GM04504 (cell line): ENCODE measurements at places on chromosomes 6 and 20.

GRCh38 chr6:49453221-49453620, 9.8 kb downstream of the MMUT start:
- no peak for DNase-seq

DNA sequence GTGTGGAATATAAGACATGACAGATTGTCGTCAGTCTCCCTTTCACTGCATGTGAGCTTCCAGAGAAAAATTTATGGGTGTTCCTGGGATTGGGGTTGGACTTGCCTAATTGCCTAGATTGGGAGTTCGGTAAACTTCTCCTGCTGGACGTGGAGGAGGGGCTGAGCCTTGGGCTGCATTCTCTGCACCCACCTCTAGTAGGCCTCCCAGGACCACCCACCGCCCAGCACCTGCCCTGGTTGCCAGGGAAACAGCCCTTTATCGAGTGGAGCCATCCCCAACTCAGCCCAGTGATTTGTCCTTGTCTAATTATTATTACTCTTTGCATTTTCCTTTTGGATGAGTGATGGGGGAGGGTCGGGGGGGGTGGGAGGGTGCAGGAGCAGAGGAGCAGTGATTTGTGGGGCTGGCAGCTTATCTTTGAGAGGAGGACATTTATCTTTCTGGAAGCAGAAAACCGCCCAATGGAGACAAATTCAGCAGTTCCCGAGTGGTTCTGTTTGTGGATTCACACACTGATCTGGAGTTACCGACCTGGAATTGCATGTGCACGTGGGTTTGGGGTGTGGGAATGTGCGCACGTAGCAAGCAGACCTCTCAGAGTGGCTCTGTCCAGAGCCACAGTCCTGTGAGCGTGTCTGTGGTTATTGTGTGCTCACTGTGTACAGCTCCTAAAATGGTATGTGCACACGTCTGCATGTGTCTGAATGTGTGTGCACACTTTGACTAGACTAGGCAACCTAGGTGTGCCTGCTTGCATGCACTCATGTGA, 104.5 kb downstream of the DHX35 start:
- DNase-seq: no peak

- DNase-seq: no peak
These were observed 70.0 kb downstream of the PTPN1 start for GRCh38 chr20:50580016-50580747.

- DNase-seq: no peak
These were observed 107.5 kb downstream of the C6orf58 start for GRCh38 chr6:127684501-127684900.

DNA sequence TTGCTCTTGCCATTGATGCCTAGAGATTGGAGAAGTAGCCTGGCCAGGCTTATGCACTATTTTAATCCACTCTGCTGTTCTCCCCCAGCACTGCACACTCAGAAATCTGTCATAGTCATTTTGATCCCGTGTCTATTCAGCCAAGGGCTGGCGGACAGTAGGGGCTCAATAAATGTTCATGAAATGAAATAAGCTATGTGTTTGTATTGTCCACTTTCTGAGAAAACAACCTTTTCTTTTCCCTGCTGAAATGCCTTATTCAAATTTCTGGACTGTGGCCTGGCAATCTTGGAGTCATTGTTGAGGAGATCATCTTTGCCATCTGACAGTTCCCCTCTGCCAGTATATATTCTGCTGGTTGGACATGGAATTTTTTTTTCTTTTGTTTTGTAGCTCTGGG, 550.4 kb upstream of the MAP3K7 start:
- no peak for DNase-seq

GRCh38 chr6:79993012-79993910, 11.2 kb upstream of the TTK start:
- DNase-seq: no peak

GRCh38 chr20:20530428-20531151, 162.7 kb downstream of the INSM1 start:
- no peak for DNase-seq

GRCh38 chr20:46060301-46060881, 29.4 kb downstream of the NCOA5 start:
- DNase-seq: no peak

DNA sequence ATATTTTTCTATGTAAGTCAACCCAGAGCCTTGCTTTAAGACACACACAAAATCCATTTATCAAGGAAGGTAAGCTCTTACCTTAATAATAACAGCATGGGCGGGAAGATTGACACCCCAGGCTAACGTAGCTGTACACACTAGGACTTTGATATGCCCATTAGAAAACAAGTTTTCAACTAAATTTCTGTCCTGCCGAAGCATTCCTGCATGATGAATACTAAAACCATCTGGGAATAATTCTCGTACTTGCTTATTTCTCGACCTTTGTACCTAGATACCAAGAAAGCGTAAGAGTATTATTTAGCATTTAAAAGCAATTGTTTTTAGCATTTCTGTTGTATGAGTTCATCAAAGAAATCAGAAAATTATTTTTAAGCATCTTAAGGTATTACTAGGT, 197.5 kb upstream of the SIM1 start:
- DNase-seq: no peak

GRCh38 chr6:167506443-167507301, 181.8 kb downstream of the TTLL2 start:
- DNase-seq: no peak

DNA sequence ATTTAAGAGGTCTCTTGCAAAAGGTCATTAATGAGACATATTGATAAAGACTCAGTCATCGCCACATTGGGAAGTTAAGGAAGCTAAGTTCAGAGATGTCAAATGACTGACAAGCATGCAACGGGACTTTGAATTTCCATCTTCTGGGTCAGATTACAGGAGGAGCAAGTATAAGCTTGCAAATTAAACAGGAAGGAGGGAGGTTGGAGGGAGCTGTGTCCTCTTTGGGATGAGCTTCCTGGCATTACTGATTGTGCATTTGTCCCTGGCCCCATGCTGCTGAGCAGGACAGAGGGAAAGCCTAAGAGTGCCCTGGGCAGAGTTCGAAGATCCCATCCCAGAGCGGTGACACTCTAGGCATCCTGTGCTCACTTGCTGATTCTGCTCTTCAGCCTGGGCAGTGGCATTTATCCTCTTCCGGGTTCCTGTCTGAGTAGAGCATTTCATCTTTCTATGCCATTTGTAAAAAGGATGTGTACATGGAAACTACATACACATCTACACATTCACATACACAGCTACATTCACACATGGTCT, 40.5 kb downstream of the SLC22A1 start:
- no peak for DNase-seq

GRCh38 chr6:30741063-30741779, 1.3 kb downstream of the FLOT1 start:
- DNase-seq: no peak

GRCh38 chr6:112396221-112396620, 49.1 kb downstream of the RFPL4B start:
- DNase-seq: no peak

GRCh38 chr6:13653296-13653695, 38.2 kb downstream of the NOL7 start:
- no peak for DNase-seq

GRCh38 chr6:27558028-27558724, 85.3 kb upstream of the ZNF184 start:
- no peak for DNase-seq

- no peak for DNase-seq
These were observed 11.3 kb upstream of the TFAP2A start for GRCh38 chr6:10425975-10426780.

DNA sequence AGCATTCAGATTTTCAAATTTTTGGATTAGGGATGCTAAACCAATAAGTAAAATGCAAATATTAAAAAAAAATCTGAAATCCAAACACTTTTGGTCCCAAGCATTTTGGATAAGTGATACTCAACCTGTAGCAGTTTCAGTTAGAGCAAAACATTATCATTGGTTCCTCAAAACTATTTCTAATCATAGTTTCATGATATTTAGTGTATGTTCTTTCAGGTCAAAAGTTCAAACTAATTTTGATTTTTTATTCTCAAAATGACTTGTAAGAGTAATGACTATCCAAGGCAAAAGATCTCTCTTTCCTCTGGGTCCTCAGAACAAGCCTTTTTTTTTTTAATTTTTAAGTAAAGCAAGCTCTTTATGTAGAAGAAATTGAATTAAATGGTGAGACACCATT, 64.0 kb upstream of the TFB1M start:
- DNase-seq: no peak

- DNase-seq: no peak
These were observed 59.2 kb downstream of the AKAP12 start for GRCh38 chr6:151299011-151299410.

DNA sequence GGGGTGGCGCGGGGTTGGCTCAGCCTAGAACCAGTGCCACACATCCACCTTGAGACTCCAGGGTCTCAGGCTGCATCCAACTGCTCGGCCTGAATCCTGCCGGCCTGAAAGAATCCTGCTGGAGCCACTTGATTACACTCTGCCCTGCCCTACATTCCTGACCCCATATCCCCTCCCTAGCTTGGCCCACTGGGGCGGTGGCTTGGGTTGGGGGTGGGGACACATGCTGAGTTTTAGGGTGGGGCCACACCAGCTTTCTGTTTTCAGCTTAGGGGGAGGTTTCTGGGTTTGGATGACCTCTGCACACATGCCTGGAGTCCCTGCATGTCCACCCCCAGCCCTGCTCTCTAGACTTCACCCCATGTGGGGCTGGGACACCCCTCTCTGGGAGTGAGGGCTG, 6.8 kb downstream of the ITPR3 start:
- DNase-seq: no peak

- no peak for DNase-seq
These were observed 414.9 kb downstream of the KIF16B start for GRCh38 chr20:16158090-16158975.

DNA sequence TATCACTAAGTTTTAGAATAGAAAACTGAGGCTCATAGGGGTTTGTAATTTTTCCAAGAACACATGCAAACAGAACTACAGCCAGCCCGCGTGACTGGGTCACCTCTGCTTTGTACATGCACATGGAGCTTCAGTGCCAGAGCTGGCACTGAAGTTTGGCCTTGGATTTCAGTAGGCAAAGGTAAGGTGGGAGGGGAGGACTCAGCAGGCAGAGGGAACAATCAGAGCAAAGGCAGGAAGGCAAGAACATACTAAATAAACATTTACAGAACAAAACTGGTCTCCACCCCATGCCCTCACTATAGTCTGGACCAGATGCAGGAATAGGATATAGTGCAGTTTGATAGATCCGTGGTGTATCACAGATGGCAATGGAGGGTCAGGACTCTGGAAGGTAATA, 13.6 kb upstream of the ABRACL start:
- no peak for DNase-seq

- no peak for DNase-seq
These were observed 78.3 kb downstream of the PHIP start for GRCh38 chr6:78999737-79000136.

- DNase-seq: no peak
These were observed 51.7 kb downstream of the CPXM1 start for GRCh38 chr20:2748551-2749342.

- no peak for DNase-seq
These were observed 6.8 kb downstream of the MAPK14 start for GRCh38 chr6:36034441-36034840.

DNA sequence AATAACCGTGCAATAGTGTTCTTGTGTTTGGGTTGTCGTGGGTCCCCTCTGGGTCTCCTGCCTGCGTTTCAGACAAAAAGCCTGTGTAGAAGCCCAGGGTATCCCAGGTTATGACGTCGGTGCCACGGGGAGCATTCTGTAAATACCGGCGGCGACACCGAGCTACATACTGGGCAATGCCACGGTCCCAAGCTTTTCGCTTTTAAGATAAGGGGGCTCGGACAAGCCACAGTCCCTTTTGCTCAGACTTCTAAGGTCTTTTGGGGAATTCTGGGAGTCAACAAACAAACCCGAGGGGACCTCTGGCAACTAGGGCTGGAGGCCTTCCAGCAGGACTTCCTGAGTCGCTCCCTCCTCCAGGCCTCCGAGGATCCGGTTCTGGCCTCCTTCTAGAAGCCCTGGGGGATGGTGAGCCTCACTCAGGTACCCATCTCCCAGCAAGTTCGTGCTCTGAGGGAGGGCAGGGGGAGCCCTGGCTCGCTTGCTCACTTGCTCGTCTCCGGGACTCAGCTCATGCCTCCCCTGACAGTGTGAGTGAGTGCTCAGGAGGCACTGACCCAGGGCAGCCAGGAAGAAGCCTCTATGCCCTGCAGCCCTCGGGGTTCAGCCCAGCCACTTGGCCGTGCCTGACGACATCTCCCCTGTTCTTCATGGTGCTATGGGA, 62.4 kb upstream of the MRPS10 start:
- no peak for DNase-seq
